ENCODE measurements at places on chromosomes 1 and 21.
A peak's percentile ranks its signal among the peaks of the same experiment; 100 is the strongest.

- DNase-seq, result no peak
These were observed 68.3 kb upstream of the NEK7 start for GRCh38 chr1:198088360-198089071.

GRCh38 chr1:229207916-229208315 is 63.0 kb upstream of the RAB4A start:
- DNase-seq, result no peak

DNA sequence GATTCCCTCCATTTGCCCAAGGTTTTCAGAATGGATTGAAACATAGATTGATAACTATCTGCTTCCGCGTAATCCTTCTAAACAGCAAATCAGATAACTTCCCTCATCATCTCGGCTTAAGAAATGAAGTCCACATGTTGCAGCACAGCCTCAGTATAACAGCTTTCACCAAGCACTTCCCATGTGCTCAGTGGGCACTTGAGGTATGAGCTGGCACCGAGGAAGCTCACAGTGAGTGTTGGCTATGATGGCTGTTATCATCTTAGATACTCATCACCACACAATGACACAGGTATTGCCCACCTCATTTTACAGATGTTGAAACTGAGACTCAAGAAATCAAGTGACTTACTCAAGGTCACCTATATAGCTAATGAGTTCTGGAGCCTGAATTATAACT is 43.2 kb downstream of the RCSD1 start:
- no peak for DNase-seq

DNA sequence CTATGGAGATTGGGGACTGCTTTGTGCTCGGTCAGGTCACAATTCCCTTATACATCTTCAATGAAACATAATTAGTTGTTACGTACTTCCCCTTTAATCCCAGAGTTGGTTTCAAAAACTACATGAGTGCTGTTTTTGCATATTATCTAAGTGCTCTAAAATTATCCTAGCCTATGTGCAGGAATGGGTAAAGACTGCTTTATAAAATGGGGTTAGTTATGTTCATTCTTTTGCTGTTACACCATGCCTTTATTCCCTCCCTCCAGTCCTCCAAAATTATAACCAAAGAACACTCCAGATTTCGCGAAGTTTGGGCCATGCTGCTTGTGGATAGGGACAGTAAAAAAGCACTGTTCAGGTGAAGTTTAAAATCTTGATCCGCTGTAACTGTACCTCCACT is 173.9 kb upstream of the SNX7 start:
- DNase-seq, result no peak

GRCh38 chr1:230109895-230110667 is 43.0 kb downstream of the GALNT2 start:
- no peak for DNase-seq

DNA sequence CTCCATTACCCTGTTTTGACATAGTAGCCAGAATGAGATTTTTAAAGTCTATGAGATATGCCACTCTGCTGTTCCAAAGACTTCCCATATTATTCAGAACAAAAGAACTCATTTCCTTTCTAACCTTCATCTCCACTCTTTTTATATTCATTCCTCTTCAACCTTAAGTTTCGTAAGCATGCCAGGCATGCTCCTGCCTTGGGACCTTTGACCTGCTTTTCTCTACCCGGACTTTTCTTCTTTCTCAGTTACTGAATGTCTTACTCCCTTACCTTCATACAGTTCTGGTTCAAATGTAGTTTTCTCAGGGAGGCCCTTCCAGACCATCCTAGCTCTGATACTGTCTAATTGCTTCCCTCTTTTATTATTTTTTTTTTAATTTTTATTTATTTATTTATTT is 81.1 kb downstream of the TNNI3K start:
- no peak for DNase-seq

GRCh38 chr21:32278103-32278502 is 746 bp downstream of the MIS18A start:
- DNase-seq, result no peak

GRCh38 chr1:17001760-17002523 is 9.8 kb downstream of the ATP13A2 start:
- DNase-seq, result no peak

- peak; percentile 80 for DNase-seq
These were observed 3.1 kb downstream of the ACTA1 start for GRCh38 chr1:229430761-229431283.
